Spinal cord (tissue), 10 donors: ENCODE measurements at places on chromosomes 5 and 9.

DNA sequence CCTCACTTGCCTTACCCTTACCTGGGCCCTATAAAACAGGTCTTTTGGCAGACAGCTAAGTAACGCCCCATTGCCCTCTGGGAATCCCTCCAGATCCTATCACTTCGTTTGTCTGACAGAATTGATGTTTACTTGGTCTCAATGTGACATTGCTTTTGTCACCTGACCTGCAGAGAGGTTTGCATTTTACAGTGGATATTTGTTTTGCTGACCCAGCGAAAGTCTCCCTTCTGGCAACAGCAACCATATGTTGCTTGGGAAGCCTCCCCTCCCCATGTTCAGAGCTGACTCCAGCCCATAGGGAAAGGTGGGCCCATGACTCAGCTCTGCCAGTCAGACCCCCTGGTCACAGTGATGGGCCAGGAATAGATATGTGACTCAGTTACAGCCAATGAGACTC lies 54.0 kb upstream of the LARP1 start:
- no peak for DNase-seq

- no peak for DNase-seq
Observed at GRCh38 chr9:124475158-124475867, 25.1 kb downstream of the ADGRD2 start.

GRCh38 chr9:138060365-138060764 lies 182.8 kb downstream of the CACNA1B start:
- no peak for DNase-seq

GRCh38 chr5:177509381-177509951 lies at the start of gene DOK3:
Gene DOK3, minus strand, starts transcription at chr5:177509826. Its CDS starts 286 bp downstream, at chr5:177509540.
- no peak for DNase-seq

DNA sequence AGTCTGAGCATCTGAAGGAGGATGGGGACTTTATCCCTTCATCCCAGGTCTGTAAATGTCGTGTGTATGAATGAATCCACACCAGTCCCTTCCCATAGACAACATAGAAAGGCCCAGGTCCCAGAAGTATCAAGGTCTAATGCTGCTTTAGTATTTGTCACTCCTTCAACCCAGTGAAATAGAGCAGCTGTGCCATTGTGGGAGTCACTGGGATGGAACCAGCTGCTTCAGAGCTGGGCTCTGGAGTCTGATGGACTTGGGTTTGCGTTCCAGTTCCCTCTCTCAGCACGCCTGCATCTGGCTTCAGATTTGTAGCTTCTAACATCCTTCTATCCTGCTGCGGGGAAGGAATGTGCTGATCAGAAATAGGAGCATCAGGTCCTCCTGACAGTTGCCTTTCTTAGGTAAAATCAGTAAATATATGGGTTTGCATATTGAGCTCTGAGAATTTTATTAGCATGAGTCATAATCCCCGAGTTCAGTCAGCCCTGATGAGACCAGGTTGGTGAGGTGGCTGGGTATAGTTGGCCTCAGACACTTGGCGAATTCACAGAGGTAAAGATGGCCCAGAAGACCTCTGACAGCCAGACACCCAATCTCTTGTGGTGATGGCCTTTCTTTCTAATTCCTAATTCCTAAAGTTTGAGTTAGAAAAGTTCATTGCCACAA lies 10.1 kb downstream of the ACO1 start:
- no peak for DNase-seq

DNA sequence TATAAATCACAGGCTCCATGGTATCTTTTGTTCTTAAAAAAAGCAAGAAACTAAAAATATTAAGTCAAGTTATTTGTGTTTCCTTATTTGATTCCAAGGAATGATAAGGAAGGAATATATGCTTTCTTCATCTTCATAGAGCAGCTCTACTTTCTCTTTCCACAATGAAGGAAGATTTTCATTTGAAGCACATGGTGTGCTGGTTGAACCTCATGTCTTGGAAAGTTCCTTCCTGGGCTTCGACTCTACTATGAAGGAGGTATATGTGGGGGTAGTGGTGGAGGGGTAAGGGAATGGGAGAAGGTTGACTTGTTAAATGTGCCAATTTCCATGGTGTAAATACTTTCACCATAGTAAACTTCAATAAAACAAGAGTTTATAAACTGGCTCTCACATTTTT lies 698.0 kb downstream of the CETN3 start:
- no peak for DNase-seq

- DNase-seq, result no peak
Observed at GRCh38 chr5:16313761-16314160, 134.2 kb upstream of the MARCHF11 start.

- no peak for DNase-seq
Observed at GRCh38 chr9:32399110-32399815, 14.8 kb downstream of the ACO1 start.

DNA sequence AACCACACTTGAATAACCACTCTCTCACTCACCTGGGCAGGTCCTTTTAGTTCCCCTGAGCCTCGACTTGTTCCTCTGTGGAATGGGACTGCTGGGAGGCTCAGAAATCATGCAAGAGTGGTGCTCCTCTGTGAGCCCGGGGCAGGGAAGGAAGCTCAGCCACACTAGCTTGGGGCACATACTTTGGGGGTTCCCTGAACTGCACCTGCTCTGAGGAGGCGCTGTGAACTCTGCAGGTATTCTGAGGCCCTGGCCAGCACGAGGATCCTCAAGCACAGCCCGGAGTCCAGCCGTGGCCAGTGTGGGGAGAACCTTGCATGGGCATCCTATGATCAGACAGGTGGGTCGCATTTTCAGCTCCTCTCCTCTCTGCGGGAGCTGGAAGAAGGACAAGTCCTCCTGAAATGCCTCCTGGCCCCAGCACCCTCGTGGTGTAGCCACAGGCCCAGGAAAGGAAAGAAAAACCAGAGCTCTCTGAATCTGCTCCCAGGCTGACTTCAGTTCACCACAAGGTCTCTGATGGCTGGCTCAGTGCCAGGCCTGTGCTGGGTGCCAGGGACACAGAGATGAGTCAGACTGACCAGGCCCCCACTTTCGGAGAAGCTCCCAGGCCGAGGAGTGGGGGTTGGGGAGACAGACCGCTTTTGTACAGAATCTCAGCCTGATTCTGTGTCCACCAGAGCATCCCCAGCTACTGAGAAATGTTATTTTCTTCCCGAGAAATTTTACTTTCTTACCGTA lies 11.9 kb downstream of the GLIPR2 start:
- DNase-seq, result peak; percentile 92

DNA sequence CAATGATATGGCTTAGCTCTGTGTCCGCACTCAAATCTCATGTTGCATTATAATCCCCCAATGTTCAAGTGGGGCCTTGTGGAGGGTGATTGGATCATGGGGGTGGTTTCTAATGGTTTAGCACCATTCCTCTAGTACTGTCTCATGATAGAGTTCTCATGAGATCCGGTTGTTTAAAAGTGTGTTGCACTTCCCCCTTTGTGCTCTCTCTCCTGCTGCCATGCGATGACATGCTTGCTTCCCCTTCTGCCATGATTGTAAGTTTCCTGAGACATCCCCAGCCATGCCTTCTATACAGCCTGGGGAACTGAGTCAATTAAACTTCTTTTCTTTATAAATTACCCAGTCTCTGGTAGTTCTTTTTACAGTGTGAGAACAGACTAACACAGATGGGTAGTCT lies 427.1 kb downstream of the CHSY3 start:
- no peak for DNase-seq

GRCh38 chr5:37658440-37658839 lies 181.4 kb downstream of the GDNF start:
- no peak for DNase-seq

DNA sequence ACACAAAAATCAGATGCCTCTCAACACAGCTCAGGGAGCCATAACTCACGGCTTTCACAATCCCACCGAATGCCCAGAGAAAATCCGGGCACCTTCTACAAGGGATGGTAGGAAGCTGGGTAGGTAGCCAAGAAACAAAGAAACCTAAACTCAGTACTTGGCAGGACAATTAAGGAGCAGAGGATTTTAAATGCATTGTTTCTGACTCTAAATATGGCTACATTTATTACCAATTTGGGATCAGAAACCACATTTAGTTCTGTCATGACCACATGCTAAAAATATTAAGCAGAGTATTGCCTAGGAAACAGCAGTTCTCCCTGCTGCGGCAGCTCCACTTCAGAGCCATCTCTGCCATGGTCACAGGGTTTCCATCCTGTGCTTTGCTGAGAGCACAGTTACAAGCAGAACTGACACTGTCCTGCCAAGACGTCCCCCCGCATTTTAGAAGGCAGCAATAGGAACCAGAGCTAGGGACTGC lies 57.5 kb downstream of the SIL1 start:
- no peak for DNase-seq

GRCh38 chr9:12230708-12231107 lies 462.5 kb upstream of the TYRP1 start:
- no peak for DNase-seq

GRCh38 chr9:116733010-116733641 lies 46.0 kb downstream of the TRIM32 start:
- no peak for DNase-seq

DNA sequence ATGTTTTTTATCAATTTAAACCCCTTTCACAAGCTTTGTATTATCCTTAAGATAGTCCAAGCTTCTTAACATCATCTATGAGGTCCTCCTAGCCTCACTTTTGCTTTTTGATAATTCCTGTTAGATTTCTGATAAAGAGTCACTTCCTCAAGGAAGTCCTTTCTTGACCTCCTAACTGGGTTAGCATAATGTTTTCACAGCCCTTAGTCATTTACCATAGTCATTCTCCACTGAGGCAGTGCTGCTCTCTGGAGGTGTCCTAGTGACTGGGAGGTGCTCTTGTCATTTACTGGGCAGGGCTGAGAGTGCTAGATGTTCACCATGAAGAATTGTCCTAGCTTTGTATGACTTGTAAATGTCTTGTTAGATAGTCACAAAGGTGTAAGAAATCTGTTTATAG lies 26.4 kb downstream of the TNPO1 start:
- DNase-seq, result no peak

- DNase-seq, result no peak
Observed at GRCh38 chr5:56964173-56964572, 12.2 kb upstream of the MIER3 start.

- no peak for DNase-seq
Observed at GRCh38 chr9:98374385-98375051, 119.1 kb upstream of the TBC1D2 start.

DNA sequence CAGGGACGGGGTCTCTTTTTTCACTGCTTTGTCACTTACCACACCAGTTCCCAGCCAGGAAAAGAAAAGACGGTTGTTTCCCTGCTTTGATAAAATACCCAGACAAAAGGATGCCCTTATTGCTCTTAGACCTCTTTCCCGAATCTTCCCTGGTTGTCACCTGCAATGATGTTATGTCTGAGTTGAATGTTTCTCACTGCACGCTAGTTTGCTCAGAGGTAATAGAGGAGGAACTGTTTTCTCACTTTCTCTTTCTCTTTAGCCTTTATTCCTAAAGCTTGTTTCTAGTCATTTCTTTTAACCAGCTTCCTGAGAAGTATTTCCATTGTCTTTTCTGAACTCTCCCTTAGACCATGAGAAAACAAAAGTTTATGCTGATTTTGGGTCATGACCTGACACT lies 32.9 kb downstream of the ACER2 start:
- DNase-seq, result no peak

DNA sequence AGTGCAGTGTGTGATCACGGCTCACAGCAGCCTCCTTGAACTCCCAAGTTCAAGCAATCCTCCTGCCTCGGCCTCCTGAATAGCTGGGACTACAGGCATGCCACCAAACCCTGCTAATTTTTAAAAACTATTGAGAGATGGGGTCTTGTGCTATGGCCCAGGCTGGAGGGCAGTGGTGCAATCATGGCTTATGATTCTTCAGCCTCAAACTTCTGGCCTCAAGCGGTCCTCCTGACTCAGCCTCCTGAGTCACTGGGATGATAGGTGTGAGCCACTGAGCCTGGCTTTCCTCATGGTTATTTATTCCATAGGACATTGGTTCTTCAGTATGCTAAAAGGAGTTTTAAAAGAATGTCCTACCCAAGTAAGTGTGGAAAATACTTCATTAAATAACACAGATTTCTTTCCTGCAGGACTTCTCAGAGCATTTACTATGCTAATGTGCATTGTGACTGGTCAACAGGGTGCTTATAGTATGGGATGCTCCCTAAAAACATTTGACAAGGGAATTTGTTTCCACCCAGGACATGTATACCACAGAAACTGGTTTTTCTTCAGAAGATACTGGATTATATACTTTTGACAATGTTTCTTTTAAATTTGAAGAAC lies 11.2 kb upstream of the NCS1 start:
- DNase-seq, result no peak

DNA sequence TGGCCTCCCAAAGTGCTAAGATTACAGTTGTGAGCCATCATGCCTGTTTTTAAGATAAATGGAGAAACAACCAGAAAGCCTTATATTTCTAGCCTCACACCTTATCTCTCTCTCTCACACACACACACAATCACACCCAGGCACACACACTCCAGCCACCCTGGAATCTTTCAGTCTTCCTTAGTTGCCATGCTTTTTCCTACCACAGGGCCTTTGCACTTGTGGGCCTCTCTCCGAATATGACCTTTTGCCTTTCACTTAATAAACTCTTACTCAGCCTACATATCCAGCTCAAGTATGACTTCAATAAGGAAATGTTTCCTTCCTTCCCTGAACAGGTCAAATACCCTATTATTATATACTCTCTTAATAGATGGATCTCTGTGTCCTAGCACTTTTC lies 290.7 kb downstream of the NFIB start:
- no peak for DNase-seq

DNA sequence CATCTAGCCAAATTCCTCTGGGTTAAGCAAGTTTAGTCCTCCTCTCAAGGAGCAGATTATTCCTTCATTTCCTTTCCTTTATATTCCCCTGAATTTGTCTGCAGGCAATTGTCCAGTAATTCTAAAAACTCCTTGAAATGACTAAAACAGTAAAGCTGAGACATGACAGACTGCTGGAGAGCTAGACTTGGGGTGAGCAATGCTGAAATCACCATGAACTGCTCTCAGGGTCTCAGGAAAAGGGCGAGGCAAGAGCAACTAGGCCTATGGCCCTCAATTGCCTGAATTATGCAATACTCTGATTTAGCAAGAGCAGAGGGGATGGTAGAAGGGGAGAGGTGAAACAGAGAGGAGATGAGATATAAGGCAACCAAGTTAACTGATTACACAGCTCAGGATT lies 172.9 kb upstream of the NREP start:
- DNase-seq, result no peak

GRCh38 chr9:98610711-98611110 lies 98.0 kb downstream of the GABBR2 start:
- no peak for DNase-seq

DNA sequence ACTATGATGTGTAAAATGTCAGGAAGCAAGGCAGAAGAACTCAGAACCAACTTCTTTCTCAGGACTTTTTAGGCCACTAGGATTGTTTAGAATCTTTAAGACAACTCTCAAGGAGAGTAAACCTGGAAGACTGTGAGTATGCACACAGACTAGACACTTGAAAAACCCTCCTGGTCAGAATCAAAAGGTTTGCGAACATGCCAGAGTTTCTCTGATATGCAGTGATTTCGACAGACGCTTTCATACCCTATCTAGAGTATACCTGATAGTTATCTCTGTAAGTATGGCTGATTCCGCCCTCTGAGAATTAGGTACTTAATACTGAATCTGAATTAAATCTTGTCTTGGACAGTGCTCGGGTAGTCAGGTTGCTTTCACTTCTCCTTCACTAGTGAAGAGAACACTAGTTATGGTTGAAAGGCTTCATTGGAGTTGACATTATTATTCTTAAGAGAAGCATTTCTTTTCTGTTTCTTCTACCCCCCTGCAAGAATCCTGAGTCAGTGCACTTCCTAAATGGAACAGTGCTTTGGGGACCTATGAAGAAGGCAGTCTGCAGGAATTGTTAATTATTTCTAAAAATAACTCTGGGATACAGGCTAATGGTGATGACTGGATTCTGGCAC lies 158.1 kb downstream of the HACD4 start:
- no peak for DNase-seq

GRCh38 chr9:117098331-117098730 lies 316.5 kb downstream of the ASTN2 start:
- DNase-seq, result no peak

GRCh38 chr5:115831163-115831768 lies 10.1 kb downstream of the ATG12 start:
- DNase-seq, result peak; percentile 84
